Esophagus (tissue), 2 donors: ENCODE measurements at places on chromosomes 3 and 15. TPM values are rescaled to one million over a fixed set of nuclear protein-coding genes. Genes with fewer than 3 reads are reported as not detected.

The PHLDB2 gene
- 5.2 TPM for polyA plus RNA-seq

The KBTBD12 gene
- 0.13 TPM for polyA plus RNA-seq

The AGBL1 gene
- polyA plus RNA-seq = 0.01 TPM

The DNAH12 gene
- polyA plus RNA-seq = 0.06 TPM

The IMPG2 gene
- 0.02 TPM for polyA plus RNA-seq

The IL17RE gene
- polyA plus RNA-seq = 9.2 TPM

The SERPINI2 gene
- 0.20 TPM for polyA plus RNA-seq

The AADACL2 gene
- 0.33 TPM for polyA plus RNA-seq

The EFHB gene
- polyA plus RNA-seq = 1.7 TPM

The SST gene
- 0.24 TPM for polyA plus RNA-seq

The CHL1 gene
- 2.3 TPM for polyA plus RNA-seq

The KBTBD13 gene
- not detected for polyA plus RNA-seq

The MSL2 gene
- 3.1 TPM for polyA plus RNA-seq

The CYP11A1 gene
- polyA plus RNA-seq = 2.3 TPM

The PCYT1A gene
- 33.0 TPM for polyA plus RNA-seq

The C3orf22 gene
- not detected for polyA plus RNA-seq

The RYR3 gene
- polyA plus RNA-seq = 1.0 TPM
